ENCODE measurements at places on chromosomes 6 and 20. TPM values are rescaled to one million over a fixed set of nuclear protein-coding genes. Genes with fewer than 3 reads are reported as not detected.

DNA sequence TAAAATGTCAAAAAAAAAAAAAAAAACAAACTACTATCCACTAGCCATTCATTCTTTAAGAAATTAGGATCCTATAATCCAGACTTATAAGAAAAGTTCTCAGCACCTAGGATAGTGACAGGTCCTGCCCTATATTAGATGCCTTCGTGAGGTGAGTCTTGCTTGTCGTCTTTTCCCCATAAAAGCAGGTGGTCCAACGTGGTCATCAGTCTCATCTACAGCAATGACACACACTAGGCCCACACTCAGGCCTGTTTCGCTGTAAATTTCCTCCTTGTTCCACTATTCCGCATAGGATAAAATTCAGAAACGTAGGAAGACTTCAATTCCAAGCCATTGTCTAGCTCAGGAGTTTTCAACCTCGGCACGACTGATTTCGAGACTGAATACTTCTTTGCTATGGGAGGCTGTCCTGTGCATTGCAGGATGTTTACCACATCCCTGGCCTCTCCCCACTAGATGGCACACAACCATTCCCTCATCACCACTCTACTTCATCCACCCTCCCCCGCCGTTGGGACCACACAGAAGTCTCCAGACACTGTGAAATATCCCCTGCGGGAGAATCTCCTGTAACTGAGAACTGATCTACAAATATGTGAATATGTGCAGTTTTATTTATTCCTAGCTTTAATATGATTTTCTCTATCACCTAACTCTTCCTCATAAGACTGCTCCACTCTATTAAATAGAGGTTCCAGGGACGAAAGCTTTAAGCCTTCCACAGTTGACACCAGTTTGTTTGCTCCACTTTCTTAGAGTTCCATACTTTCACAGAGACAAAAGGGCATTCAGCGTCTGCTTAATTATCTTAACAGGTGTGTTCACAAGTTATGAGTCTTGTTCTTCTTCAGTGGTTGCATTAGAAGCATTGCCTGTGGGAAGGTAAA lies 346.3 kb downstream of the BMP2 start:
- DNase-seq = no peak

DNA sequence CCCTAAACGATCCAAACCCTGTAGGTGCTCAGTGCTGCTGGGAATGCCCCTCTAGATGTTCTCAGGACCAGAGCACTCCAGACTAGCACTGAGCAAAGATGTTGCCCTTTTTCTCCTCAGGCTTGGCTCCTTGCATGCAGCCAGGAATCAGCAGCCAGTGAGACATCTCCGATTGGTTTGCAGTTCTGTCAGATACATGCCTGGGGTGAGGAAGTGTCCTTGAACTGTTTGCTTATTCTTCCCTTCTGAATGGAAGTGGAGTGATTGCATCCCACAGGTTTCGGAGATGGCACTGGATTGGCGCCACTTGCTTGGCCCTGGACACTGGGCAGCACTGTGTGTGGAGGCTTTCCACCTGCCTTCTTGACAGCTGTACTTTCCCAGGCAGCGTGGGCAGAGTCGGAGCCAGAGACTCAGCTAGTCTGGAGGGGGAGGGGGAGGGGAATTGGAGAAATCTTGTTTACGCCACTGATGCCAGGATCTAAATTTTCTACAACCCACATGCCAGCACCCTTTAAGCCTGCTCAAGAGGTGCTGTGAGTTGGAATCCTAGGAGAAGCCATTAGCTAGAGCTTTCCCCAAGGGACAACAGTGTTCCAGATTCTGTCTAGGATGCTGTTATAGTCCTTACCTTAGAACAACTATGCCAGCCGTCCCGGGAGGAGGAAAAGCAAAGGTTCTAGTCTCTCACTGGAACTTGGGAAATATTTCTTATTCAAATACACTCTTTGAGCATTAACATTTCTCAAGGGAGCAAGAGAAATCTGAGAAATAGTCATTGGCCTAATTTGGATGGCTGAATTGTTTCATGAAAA lies 49.2 kb upstream of the SASH1 start:
- no peak for DNase-seq

GRCh38 chr6:114376611-114377175 lies 33.9 kb upstream of the HS3ST5 start:
- no peak for DNase-seq

DNA sequence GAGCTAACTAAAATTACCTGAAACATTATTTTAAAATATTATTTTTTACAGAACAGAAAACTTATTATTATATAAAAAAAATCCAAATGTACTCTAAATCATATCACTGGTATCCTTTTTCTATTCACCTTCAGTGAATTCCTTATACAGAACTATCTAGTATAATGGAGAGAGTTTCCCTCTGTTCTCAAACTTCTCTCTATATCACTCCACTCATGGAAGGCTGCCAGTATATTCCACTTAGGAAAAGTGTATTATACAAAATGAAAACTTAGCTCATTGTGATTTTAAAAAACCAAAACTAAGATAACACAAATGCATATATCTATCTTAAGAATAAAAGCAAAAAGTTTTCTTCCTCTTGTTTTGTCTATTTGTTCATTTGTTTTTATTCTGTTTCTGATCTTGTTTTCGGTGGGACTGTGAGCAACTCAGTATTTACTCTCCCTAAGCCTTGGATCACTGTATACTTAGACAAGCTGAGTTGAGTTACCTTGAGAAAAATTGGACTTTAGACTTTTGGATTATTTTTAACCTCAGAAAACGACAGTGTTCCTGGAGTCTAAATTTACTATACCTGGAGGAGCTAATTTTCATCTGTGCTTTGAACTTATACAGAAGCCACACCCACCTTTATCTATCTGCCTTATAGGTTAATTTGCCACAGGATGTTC lies 61.4 kb downstream of the GPR63 start:
- no peak for DNase-seq

- DNase-seq = no peak
These were observed 4.6 kb upstream of the TNFRSF6B start for GRCh38 chr20:63691711-63692435.

DNA sequence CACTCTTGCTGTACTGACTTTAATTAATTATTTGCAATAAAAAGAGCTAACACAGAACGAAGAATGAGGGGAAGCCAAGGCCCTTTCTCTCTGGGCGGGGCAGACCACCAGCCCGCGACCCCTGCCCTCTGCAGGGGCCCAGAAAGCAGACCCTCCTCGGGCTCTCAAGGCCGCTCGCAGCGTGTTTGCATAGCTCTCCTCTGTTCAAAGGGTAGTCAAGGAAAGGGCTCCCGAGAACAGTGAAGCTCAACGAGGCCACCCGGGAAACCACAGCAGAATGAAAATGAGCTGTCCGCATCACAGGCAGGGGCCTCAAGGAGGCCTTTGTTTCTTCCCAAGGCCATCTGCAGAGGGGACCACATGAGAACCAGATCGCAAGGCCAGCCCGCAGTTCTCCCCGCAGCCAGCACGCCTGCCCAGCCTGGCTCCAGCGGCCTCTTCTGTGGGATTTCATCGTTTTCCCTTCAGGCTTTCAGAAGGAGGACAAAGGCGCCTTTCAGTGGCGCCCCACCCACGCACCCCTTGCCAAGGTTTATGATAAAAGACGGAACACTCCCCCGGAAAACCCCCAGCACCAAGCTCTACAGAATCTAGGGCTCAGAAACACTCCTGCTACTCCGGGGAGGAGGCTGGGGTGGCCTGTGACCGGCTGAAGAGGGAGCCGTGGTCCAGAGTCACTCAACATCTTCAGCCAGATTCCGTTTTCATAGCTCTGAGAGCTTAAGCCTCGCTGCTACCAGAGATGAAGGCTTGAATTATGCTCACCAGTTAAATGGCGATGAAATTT lies 25.3 kb downstream of the ACSS1 start:
- DNase-seq = peak; percentile 47

Gene CST4
- not detected for total RNA-seq

Gene SOBP
- 30.9 TPM for total RNA-seq

Gene PACRG
- 7.2 TPM for total RNA-seq

All from cerebellum (tissue), 4 donors.